ENCODE measurements at places on chromosomes 1 and 21. TPM values are rescaled to one million over a fixed set of nuclear protein-coding genes. Genes with fewer than 3 reads are reported as not detected.

Gene PLA2G2A
- total RNA-seq = 0.27 TPM

Gene KISS1
- not detected for total RNA-seq

Gene SH2D5
- 1.6 TPM for total RNA-seq

Gene RCSD1
- 0.57 TPM for total RNA-seq

Gene SLC27A3
- total RNA-seq = 113 TPM

Gene MTF2
- 8.6 TPM for total RNA-seq

Gene RHCE
- 0.27 TPM for total RNA-seq

Measured in fibroblast of the aortic adventitia (primary cell).